Omental fat pad (tissue), 4 donors: ENCODE measurements at places on chromosomes 13 and 19.
A peak's percentile ranks its signal among the peaks of the same experiment; 100 is the strongest.

DNA sequence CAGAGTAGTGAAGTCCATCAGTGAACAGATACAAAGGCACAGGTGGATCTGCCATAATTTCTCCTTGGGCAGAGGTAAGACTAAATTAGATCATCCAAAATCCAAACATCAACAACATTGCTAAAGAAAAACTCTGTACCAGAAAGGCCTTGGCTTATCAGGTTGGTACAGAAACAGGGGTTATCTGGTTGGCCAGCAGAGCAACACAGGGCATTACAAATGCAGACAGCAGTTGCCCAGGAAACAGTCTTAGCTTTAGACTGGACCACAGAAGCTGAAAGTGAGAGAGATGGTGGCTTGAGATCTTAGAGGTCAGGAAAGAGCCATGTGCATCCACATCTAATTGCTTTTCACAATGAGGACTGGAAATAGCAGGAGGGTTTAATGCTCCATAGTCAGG lies 26.6 kb upstream of the DGKH start:
- no peak for DNase-seq

GRCh38 chr13:30319655-30320054 lies 12.3 kb upstream of the KATNAL1 start:
- DNase-seq: no peak

- DNase-seq: no peak
Observed at GRCh38 chr19:48656840-48657474, 11.0 kb upstream of the CA11 start.

DNA sequence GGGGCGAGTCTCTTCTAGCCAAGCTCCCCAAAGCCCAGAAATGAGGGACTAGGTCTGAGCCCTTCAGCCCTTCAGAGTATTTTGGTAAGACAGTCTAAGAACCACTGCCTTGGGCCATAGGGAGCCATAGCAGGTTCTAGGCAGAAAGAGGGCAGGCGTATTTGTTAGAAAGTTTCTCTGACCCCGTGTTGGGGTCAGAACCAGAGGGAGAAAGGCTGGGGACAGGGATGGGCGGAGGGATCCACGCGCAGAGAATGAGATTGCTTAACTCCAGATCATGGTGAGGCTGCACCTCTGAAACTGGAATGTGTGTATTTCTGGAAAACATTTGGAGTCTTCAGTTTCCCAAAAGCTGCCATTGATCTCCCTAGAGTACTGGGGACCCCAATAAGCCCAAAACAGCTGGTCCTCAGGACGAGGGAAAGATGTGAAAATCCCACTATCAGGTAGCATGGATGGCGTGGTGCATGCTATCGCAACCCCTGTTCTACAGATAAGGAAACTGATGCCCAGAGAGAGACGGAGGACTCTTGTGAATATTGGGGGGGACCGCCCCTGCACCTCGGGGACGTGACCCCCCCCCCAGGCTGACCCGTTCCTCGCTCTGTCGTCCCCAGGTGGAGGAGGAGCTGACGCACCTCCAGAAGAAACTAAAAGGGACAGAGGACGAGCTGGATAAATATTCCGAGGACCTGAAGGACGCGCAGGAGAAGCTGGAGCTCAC lies 703 bp upstream of the TPM4 start:
- no peak for DNase-seq

GRCh38 chr13:74530011-74530410 lies 395.8 kb upstream of the KLF12 start:
- no peak for DNase-seq

DNA sequence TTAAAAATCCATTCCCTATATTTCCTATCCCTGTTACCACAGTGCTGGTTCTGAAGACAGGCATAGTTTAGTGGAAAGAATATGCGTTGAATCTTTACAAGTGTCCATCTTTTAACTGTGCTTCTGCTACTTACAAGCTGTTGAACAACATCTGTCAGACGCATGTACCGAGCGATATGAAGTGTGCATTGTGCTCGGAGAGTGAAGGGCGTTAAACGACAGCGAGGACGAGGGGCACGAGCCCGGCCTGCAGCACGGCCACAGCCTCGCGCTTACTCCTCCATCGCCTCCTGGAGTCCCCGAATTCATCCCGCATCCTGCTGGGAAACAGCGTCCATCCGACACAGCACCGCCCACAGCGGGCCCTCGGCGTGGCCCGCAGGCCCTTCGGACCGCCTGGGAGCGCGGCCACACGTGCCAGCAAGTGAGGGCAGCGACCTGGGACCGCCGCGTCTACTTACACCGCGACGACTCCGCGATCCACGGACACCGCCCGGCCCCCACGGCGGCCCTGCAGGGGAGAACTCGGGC lies 514 bp downstream of the PCID2 start:
- DNase-seq: no peak

GRCh38 chr19:3604227-3604986 lies 2.3 kb downstream of the TBXA2R start:
- DNase-seq: no peak

DNA sequence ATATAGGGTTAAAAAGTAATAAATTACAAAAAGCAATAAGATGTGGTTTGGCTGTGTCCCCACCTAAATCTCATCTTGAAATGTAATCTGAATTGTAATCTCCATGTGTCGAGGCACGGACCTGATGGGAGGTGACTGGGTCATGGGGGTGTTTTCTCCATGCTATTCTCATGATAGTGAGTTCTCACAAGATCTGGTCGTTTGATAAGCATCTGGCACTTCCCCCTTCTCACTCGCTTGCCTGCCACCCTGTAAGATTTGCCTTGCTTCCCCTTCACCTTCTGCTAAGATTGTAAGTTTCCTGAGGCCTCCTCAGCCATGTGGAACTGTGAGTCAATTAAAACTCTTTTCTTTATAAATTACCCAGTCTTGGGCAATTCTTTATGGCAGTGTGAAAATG lies 577.4 kb downstream of the TBC1D4 start:
- no peak for DNase-seq

DNA sequence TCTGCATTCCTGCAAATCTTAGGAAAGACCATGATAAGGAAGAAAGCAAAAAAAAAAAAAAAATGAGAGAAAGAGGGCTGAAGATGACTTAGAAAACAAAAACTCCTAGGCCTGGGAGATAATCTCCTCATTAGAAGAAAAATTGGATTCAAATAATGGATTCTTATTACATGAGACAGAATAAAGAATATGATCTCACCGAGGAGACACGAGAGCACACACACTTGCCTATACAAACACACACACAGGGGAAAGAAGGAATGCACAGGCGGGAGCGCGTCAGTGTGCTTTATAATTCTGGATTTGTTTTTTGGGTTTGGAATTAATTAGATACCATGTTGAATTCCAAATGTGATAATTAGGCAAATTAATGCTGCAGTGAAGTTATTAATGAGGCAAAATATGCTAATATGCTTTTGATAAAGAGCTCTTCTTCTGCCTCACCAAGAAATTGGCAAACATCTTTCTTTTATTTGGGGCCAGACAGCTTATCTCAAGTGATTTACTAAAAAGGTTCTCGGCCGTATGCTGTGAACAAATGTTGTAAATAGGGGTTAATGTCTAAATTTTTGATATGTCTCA lies 36.1 kb upstream of the PCDH8 start:
- DNase-seq: no peak

DNA sequence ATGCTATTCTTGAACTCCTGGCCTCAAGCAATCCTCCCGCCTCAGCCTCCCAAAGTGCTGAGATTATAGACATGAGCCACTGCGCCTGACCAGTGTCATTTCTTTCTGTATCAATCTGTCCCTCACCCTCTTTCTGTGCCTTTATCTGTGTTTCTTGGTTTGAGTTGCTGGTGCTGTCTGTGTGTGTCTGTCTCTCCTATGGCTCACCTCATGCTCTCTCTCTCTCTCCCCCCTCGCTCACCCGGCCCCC lies 9.9 kb downstream of the IRF2BP1 start:
- no peak for DNase-seq

GRCh38 chr13:95360464-95361097 lies 59.3 kb upstream of the ABCC4 start:
- no peak for DNase-seq

DNA sequence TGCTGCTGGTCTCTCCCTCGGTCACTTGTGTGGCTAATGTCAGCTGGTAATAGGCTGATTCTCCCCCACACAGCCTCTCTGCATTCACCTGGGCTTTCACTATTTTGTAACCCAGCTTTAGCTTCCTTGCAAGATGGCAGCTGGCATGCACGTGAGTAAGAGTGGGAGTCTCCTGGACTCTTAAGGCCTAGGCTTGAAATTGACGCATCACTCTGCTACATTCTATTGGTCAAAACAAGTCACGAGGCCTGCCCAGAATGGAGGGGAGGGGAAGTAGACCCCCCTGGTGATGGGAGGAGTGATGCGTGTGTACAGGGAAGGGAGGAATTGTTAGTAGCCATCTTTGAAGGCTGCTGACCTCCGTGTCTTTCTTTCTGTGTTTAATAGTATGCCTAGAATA lies 24.9 kb upstream of the PNMA8B start:
- DNase-seq: no peak

GRCh38 chr13:45258334-45258675 lies 57.5 kb upstream of the KCTD4 start:
- DNase-seq: no peak

GRCh38 chr19:4987256-4987655 lies 18.3 kb downstream of the KDM4B start:
- no peak for DNase-seq

GRCh38 chr19:10070730-10071446 lies 15.2 kb upstream of the SHFL start:
- no peak for DNase-seq

DNA sequence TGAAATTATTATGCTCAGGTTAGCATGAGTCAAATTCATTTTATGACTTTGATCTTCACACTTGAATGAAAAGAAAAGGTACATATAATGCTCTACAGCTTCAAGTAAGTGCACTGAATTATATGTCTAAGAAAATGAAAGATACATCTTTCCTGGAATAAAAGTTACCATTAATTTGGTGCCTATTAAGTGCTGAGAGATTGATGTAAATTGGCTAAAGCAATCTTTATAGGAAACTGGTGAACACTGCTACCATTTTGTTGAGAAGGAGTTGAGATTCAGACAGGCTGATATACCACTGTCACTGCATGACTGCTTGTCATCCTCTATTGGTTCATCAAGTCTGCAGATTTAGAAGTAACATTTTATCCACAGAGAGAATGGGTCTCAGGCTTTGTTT lies 416.8 kb upstream of the SPRY2 start:
- DNase-seq: no peak

DNA sequence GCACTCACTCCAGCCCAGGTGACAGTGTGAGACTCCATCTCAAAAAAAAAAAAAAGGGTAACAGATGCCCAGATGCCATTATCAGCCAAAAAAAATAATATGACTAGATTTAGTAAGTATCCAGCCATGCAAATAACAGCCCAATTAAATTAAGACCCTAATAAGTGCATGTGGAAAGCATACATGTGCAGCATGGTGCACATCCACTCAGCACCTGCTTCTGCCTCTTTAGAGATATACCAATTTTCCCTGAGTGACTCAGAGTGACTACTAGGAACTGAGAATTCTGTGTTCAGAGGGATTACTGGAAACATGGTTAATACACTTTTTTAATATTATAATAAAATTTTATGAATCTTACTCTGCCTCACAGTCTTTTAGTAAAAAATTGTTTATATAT lies 29.8 kb upstream of the ZNF675 start:
- no peak for DNase-seq

GRCh38 chr19:29983568-29983967 lies 41.5 kb downstream of the URI1 start:
- DNase-seq: no peak

DNA sequence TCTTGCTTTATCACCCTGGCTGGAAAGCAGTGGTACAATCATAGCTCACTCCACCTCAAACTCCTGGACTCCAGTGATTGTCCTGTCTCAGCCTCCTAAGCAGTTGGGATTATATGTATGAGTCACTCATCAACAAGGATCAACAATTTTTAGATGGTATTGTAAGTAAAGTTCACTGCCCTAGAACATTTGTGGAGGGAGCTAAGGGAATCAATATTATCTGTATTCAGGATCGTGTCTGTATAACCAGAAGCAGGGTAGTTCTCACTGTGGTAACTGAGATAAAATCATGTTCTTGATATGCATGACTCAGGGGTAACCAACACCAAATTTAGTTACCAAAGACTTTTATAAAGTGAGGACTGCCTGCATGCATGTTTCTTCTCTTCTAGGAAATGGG lies 27.0 kb downstream of the ZMYM5 start:
- no peak for DNase-seq

DNA sequence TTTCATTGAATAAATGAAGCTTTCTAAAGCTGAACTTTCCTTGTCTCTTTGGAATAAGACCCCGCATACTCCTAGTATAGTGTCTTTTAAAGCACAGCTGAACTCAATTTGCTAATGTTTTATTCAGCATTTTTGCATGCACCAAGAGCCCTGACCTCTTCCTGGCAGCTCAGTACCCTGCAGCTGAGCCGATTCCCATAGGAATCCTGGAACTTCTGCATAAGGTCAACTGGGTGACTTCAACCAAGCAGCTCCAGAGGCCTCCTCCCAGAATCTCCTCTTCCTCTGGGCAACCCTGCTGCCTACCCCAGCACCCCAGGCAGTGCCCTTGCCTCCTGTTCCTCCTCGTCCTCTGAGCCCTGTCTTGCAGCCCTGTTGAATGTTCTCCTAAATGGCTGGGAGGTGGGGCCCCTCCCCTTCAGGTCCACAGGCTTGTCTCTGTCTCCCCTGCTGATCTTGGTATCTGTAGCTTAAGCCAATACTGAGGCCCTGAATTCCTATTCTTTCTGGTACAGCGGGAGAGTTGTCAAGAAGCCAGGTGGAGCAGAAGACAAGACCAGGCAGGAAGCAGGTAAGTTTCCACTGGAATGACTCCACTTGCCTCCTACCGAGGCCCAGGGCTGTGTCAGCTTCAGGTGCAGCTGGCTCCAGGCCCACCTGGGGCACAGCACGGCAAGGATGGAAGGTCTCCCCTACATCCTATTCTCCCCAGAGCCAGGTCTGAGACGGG lies 23.6 kb upstream of the CCDC124 start:
- no peak for DNase-seq

- no peak for DNase-seq
Observed at GRCh38 chr13:95503662-95504061, 48.9 kb upstream of the CLDN10 start.

DNA sequence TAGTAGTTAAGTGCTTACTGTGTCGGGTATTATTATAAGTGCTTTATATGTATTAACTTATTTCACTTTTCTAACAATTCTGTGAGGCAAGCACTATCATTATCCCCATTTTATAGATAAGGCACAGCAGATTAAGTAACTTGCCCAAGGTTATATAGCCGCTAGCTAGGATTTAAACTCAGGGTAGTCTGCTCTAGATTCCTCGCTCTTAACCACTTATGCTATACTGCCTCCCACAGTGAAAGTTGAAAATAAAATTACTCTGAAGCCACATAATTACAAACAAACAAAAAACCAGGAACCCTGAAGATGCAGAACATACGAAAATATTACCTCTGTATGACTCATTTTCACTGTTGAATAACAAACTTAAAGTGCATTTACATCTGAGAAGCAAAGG lies 3.9 kb downstream of the TEX30 start:
- no peak for DNase-seq

GRCh38 chr19:46721269-46722003 lies 4.5 kb upstream of the PRKD2 start:
- no peak for DNase-seq

- DNase-seq: no peak
Observed at GRCh38 chr19:1591421-1592023, 1.1 kb downstream of the MBD3 start.

- peak; percentile 82 for DNase-seq
Observed at GRCh38 chr19:47428177-47428894, 9.0 kb upstream of the MEIS3 start.
